ENCODE measurements at places on chromosomes 16 and 17. TPM values are rescaled to one million over a fixed set of nuclear protein-coding genes. Genes with fewer than 3 reads are reported as not detected.

GRCh38 chr16:88759245-88759975, 25.6 kb downstream of the PIEZO1 start:
- DNase-seq, result no peak

DNA sequence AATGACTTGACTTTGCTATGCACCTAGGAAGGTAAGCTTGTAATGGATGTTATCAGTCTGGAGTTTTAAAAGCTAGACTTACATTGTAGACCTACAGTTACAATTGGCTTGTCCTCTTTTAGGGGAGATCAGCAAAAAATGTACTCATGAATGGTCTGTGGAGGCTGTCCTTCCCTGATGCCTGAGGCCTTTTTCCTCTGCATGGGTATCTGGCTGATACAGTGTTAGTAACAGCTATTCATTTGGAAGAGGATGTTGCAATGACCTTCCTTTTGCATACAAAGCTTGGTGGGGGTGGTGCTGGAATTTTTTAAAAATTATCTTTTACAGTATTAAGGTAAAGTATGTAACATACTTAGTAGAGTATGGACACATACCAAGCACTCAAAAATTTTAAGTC, 525.5 kb downstream of the KIF2B start:
- no peak for DNase-seq

- DNase-seq, result peak; percentile 1
These were observed 2.6 kb upstream of the SLC16A3 start for GRCh38 chr17:82226146-82226808.

PTX4 gene
- total RNA-seq, result not detected

DNA sequence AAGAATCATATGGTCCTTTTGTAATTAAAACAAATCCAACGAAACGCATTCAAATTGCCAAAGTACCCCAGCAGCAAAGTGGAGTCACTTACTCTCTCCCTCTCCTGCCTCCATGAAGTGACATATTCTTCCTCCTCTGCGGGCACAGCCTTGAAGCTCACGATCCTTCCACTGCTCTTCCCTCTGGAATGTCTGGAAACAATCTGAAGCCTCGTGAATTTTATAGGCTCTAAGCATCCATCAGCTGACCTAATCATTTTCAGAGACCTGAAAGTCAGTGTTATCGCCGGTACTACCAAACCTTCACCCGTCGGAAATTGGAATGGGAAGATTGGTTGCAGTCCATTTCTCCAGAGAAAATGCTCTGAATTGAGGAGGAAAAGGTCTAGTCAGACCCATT, 134.5 kb upstream of the FOXF1 start:
- DNase-seq, result no peak

DNA sequence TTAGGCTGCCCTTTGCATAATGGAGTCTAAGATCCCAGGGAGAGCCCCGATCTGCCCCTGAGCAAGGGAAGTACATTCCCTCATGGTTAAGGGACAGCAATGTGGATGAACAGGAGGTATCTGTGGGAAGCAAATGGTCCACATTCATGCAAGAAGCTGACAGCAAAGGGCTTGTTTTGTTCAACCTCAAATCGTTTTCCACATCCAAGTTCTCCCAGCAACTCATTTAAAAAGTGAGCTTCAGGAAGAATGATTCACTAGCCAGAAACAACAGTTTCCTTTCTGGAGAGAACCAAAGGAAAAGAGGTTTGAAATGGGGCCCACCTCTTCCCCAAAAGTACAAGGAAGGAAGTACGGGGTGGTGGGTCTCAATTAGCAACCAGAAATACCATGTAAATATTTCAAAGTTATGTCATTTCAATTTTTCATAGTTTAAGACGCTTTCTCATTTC, 9.4 kb downstream of the HSPB9 start:
- no peak for DNase-seq

DNA sequence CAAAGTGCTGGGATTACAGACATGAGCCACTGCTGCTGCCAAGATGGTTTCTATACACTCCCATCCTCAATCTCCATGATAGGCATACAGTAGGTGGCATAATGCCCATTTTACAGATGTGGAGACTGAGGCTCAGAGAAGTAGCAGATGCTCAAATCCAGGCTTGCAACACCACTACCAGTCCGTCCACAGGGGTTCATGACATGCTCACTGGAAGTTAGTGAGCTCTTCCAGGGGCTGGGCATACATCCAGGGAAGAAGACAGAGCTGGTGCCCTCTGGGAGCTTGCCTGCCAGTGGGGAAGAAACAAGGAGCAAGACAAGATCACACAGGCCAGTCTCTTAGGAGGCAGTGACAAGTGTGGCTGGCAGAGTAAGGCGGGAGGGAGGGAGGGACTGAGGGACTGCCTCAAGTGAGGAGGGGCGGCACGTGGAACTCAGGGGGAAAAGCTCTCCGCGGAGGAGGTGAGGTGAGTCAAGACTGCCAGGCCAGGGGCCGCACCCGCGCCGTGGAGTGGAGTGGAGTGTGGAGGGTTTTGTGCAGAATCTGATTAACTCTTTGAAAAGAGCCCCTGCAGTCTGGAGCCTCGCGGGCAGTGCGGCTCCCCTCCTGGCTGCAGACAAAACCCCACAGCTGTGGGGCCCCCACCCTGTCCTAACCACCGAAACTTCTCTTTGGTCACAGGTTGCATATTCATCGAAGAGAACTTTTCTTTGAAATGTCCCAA, 27.9 kb downstream of the SREBF1 start:
- DNase-seq, result no peak

All from Daoy (cell line).